Thymus (tissue), 14 donors: ENCODE measurements at places on chromosomes 7 and 10.
A peak's percentile ranks its signal among the peaks of the same experiment; 100 is the strongest.

DNA sequence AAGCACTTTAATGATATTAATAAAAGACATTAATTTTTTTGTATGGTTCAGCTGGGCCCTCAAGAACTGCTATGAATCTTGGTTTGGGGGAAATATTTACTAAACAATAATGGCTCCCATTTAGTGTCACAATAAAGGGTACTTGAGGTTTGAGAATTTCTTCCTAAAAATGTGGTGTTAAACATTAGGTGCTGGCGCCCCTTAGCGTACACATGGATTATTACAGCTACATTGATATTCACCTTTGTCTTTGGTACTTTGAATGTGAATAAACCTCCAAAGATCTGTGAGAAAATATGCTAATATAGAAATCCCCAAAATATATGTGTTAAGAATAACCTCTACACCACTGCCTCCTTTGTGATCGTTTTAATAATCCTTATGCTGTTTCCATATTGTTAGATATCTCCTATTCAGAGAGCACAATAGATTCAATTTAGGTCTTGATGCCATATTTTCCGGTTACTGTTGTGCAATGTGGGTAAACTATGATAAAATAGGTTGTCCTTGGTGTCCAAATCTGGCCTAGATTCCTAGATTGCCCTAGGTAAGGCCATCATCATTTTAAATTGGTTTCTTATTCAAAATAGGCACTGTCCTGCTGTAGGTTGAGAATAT lies 161.8 kb upstream of the CACNA2D1 start:
- no peak for DNase-seq

GRCh38 chr7:150852371-150852905 lies at the start of gene AOC1:
AOC1 (plus strand) TSS chr7:150852517; CDS start chr7:150856471, 3,954 bp downstream.
- DNase-seq: no peak

DNA sequence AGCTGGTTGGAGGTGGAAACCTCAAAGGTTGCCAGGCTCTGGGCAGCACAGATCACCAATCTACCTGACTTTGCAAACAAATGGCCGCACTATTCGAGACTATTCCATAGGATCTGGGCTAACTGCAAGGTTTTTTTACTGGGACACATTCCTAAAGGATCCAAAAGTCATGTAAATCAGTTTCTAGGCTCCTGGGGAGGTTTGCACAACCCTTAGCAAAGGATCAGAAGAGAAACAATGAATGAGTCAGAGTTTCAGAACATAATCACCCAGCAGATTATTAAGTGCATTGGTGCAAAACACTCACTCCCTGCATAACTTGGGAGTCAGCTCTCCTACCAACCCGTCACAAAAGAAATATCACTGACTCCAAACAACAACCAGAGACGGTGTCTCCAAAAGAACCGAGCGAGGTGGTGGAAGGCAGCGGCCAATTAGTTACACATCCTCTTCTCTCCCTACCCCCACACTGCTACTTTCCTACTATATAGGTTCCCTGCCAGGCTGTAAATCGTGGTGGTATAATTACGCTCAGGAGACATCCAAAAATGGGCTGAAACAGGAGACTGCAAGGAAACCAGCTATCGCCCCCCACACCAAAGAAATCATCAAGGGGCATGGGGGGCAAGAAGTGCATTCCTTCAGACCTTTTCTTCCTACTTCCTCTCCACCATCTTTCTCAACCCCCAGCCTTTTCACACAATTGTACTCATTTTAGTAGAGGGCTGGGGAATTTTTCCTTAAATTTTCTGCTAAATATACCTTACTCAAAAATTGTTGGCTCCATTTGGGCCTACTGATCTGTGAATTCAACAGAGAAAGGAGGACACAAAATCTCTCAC lies 3.2 kb downstream of the UBE2H start:
- DNase-seq: no peak

GRCh38 chr7:100673302-100673941 lies at the start of gene GNB2:
GNB2 (plus strand) TSS chr7:100673740; CDS start chr7:100676266, 2,526 bp downstream.
- DNase-seq: peak; percentile 97

DNA sequence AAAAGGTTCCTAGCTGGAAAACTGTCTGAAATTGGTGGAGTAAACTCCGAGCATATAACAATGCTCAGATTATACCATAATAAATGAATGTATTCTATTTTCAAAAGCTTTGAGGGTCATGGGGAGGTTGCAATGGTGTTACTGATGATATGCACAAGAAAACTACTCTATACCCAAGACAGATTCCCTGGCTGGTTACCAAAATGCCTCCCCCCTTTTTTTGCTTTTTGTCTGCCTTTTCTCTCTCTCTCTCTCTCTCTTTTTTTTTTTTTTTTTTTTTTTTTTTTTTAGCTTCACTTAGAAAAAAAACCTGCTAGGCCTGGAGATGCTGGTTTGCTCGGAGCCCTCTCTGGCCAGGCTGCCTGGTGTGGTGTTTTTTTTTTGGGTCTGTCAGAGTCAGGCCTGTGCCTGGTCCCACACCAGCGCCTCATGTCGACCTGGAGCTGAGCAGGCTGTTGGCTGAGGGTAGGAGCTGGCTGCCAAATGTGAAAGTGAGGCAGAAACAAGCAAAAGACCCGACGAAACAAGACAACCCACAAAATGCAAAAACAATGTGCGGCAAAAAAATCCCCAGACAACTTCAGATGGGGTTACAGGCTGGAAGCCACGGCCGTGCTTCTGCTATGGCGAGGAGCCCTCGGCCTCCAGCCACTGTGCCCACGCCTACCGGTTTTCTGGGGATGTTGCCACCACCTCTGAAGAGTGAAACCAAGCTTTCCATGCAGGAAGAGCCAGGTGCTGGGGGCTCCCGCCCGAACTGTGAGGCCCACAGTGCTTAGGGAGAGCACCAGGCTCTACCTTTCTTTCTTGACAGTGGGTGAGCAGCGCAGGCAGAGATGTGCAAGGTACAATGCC lies 59.9 kb upstream of the EFCAB10 start:
- DNase-seq: no peak

- DNase-seq: no peak
Measured at GRCh38 chr7:106001886-106002285, 38.8 kb downstream of the CDHR3 start.

- DNase-seq: no peak
Measured at GRCh38 chr10:91552274-91553095, 80.4 kb downstream of the PPP1R3C start.

- DNase-seq: no peak
Measured at GRCh38 chr7:47932466-47933037, 15.7 kb downstream of the PKD1L1 start.

DNA sequence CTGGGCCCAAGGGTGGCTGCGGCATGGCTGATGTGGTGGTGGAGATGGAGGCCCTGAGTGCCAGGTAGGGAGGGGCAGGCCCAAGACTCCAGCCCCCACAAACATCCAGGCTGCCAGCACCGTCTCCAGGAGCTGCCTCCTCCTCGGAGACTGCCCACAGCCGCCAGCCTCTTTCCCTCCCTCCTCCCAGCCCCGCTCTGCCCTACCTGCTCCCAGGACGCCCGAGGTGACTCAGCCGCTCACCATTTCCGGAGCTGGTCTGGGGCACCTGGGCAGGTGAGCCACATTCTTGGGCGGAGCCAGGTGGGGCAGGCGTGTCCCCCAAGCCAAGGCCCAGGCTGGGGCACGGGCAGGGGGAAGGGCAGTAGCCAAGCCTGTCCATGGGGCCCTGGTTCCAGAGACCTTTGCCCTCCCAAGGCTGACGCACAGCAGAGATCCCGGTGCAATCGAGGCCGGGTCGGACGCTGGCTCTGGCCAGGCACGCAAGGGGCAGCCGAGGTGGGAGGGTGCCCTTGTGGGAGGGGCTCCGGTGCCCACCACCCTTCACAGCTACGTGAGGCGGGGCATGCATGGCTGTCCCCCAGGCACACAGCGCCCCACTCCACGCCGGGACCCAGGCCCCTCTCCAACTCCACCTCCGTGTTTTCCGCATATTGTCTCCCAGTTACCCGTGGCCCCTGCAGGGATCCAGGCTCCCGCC lies 8.8 kb downstream of the ADAP1 start:
- DNase-seq: no peak

DNA sequence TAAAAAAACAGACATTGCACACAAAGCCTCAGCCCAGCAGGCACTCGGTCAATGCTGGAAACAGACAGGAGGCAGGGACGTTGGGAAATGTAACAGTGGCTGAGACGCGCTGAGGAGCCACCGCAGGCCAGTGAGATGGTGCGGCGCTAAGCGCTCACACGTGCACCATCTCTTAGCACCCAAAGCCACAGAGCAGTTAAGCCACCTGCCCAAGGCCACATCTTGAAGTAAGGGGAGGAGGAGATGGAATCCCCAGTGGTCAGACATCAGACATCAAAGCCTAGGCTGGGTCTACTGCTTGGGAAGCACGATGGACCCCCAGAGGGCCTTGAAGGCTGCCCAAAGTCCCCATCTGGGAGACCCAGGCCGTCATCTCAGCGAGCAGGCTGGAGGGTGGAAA lies 15.6 kb downstream of the LAT2 start:
- DNase-seq: no peak

- DNase-seq: no peak
Measured at GRCh38 chr7:67267914-67268313, 271.3 kb downstream of the TYW1 start.

DNA sequence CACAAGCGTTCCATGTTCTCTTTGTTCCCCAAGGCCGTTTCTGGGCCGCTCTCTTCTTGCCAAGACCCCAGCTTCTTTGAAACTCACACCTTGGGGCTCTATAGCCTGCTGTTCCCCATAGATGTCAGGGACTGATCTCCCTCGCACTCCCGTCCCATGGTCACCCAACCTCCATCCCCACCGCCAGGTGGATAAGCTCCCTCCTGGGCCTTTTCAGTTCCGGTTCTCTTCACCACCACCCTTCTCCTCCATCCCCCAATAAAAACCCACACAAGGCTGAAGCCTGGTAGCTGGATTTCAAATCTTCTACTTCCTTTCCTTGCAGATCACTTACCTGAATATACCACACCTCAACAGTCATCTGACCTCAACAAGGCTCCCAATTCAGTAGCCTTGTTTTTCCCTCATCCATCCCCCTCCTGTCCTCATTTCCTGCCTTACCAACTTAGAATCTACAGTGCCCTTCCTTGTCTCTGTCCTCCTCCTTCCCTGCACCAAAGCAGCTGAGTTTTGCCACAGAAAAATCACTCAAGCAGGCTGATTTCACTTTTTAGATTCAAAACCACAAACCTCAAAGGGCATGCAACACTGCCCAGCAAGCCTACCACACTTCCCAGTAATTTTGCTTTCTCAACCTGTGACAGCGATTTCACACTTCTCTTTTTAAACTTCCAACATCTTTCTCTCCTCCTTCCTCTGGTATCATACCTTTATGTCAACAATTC lies 7.7 kb downstream of the SLC37A3 start:
- DNase-seq: no peak

DNA sequence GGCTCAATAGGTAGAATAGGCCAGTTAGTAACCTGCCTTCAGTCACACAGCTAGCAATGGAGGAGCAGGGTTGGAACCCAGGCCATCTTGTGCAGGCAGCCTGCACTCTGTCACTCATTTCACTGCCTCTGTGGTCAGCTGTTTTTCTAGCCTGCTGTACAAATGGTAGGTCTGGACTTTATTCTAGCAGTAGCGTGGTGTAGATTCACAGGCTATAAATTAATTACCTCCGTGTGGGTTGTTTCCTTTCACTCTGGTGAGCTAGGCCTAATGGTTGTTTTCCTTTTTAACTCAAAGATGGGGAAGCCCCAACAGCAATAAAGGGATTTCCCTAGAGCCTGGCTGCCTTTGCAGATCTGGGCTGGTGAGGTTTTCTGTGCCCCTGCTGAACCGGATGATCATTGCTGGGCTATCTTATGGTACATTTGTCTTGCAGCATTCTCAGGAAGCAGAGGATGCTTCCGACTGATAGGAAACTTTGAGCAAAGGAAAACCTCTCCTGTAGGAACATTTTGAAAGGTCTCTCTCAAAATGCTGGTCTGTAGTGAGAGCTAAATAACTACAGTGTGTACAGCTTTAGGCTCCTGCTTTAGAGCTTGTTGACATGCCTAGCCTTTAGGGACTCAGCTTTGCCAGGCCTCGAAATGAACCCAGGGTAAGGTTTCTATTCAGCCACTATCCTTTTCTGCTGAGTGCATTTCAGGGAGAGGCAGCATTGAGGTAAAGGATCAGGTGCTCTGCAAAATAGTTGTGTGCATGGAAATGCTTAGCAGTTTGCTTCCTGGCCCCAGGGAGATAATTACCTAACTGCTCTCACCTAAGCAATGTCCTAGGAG lies 157.4 kb downstream of the ST7 start:
- DNase-seq: no peak

GRCh38 chr10:118504467-118505205 lies 90.8 kb downstream of the PRLHR start:
- DNase-seq: no peak

- DNase-seq: no peak
Measured at GRCh38 chr7:56174875-56175760, 58.9 kb upstream of the NUPR2 start.

GRCh38 chr10:128187788-128188185 lies 61.6 kb upstream of the MKI67 start:
- DNase-seq: no peak

DNA sequence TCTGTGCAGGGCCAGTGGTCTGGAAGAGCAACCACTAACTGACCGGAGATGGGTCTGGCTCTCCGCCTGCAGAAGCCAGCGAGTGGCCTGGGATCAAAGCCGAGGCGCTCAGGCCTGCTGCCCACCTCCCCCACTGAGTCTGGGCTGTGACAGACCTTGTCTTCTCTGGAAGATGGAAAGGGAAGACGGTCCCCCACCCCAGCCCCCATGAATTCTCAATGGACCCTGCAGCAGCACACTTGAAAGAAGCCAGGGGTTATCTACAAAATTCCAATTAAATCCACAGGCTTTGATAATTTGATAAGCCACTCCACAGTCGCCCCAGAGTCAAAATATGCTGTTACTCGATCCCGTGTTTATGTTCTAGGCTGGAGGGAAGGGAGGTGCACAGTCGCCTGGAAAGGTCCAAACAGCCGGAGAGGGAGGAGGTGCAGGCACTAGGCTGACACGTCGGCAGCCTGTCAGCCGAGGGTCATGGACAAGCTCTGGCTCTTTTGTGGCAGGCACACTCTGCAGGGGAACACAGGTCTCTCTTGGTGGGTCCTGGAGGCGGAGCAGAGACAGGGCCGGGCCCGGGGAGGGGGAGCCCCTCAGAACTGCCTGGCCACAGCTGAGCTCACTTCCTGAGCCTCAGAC lies 134.9 kb downstream of the SH3PXD2A start:
- no peak for DNase-seq

DNA sequence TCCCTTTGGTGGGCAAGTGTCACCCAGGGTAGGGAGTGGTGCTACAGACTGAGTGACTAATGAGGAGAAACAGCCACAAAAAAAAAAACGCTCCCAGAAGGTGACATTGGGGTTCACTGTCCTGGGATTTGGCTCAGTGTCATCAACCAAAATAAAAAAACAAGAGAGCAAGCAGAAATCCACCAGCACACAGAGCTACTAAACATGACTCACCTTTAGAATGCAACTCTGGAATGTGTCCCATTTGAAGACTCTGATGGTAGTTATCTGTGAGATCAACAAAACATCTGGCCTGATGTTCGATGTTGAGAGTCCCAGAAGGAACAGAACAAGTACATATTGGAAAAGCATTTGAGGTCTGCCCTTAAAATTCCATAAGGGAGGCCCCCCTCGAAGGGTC lies 200.3 kb upstream of the LYZL2 start:
- no peak for DNase-seq

GRCh38 chr10:126210051-126210651 lies 178.1 kb downstream of the ADAM12 start:
- DNase-seq: no peak

- no peak for DNase-seq
Measured at GRCh38 chr7:29281782-29282541, 87.4 kb downstream of the CHN2 start.

GRCh38 chr7:156892081-156892800 lies 742 bp downstream of the LMBR1 start:
- peak; percentile 61 for DNase-seq

- no peak for DNase-seq
Measured at GRCh38 chr7:14446829-14447228, 455.7 kb downstream of the DGKB start.
